Natural killer cell treated with Interleukin-12 subunit alpha and Interleukin-12 subunit beta and Interleukin-15 and Interleukin-18, amount 100 ng/mL, for 72 hours (primary cell): ENCODE measurements at places on chromosomes 6 and 20. TPM values are rescaled to one million over a fixed set of nuclear protein-coding genes. Genes with fewer than 3 reads are reported as not detected.
A peak's percentile ranks its signal among the peaks of the same experiment; 100 is the strongest.

The HLA-DQB1 gene
- total RNA-seq, result 21.0 TPM

The TGM3 gene
- total RNA-seq, result not detected

The B4GALT5 gene
- 74.9 TPM for total RNA-seq

The SYCP2L gene
- total RNA-seq, result not detected

The FRS3 gene
- 7.4 TPM for total RNA-seq

The MMP24 gene
- total RNA-seq, result not detected

The HLA-DPB1 gene
- 93.6 TPM for total RNA-seq

The HAO1 gene
- total RNA-seq, result not detected

GRCh38 chr6:135826236-135826804, 25.2 kb upstream of the PDE7B start:
- no peaks in the 10 kb centered on the region for H3K4me1 ChIP-seq
- H3K36me3 ChIP-seq, result no peaks in the 10 kb centered on the region
- no peak for DNase-seq
- H3K27ac ChIP-seq, result no peak overlapping the region

DNA sequence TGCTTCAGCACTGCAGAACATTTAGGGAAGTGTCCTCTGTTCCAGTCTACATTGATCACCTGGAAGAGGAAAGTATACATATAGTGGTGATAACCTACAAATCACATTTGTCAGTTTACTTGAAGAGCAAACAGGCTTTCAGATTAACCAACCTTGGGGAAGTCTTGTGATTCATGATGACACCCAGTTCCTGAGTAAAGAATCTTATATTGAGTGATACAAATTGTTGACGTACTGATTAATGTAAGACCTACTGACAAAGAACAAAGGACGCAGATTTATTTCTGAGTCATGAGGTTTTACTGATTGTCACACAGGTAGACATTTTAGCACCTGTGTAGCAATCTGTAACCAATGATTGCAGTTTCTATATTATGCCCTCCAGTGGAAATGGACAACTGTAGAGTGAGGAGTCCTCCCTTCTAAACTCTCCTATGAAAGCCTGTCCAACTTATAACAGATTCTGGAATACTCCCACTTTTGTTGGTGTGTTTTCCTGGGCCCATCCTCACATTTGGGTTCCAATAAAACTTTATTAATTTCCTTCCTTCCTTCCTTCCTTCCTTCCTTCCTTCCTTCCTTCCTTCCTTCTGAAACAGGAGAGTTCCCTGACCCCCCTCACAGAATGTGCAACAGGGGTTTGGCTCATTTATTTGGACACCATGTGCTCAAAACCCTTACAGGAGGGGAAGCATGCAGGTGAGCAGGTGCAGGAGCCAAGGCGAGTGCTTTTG, 113.5 kb downstream of the SLC35B3 start:
- H3K27me3 ChIP-seq, result no peaks in the 10 kb centered on the region
- DNase-seq, result no peak
- no peak overlapping the region for H3K4me3 ChIP-seq
- H3K4me1 ChIP-seq, result no peaks in the 10 kb centered on the region
- no peaks in the 10 kb centered on the region for H3K36me3 ChIP-seq

- no peak within 1 kb of the TSS for H3K27ac ChIP-seq
- no peak for DNase-seq
- no peaks in the 10 kb centered on the region for H3K27me3 ChIP-seq
- H3K4me1 ChIP-seq, result no peaks in the 10 kb centered on the region
Observed at GRCh38 chr6:24798740-24799540, at the start of gene ARMH2. TSS of gene ARMH2 (minus strand) at chr6:24798917. CDS start at chr6:24798857, 60 bp downstream.

DNA sequence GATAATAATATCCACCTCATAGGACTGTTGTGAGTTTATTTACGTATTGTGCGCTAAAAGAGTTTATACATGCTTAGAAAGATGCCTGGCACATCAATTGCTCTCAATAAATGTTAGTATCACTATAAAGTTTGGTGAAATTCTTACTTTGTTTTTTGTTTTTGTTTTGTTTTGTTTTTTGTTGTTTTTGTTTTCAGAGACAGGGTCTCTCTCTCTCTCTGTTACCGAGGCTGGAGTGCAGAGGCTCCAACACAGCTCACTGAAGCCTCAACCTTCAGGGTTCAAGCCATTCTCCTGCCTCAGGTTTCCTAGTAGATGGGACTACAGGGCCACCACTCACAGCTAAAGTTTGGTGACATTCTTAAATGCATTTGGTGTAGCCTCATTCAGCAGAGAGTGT, 32.2 kb upstream of the BTN3A2 start:
- H3K4me1 ChIP-seq, result peaks cover 61% of the 10 kb centered on the region
- no peaks in the 10 kb centered on the region for H3K36me3 ChIP-seq
- peaks cover 45% of the 10 kb centered on the region for H3K27me3 ChIP-seq
- no peak for DNase-seq
- peak overlapping the region; percentile 3 for H3K4me3 ChIP-seq
- no peak overlapping the region for H3K27ac ChIP-seq

DNA sequence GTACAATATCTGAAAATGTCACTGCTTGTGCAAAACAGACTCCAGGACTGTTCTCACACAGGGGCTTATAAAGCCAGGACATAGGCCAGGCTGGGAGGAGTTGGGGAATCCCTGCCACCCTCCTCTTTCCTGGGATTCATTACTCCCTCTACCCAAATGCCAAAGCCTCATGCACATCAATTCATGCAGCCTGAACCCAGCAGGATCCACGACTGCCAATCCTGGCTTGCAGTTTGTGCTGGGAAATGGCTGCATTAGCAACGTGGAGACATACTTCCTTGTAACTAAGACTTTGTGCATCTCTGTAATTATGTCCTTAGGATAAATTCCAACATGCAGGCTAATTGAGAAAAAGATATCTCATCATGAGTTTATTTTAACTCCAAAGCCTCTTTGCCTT, 143.8 kb downstream of the SYCP2 start:
- H3K4me3 ChIP-seq, result no peak overlapping the region
- no peaks in the 10 kb centered on the region for H3K36me3 ChIP-seq
- peaks cover 7% of the 10 kb centered on the region for H3K27me3 ChIP-seq

DNA sequence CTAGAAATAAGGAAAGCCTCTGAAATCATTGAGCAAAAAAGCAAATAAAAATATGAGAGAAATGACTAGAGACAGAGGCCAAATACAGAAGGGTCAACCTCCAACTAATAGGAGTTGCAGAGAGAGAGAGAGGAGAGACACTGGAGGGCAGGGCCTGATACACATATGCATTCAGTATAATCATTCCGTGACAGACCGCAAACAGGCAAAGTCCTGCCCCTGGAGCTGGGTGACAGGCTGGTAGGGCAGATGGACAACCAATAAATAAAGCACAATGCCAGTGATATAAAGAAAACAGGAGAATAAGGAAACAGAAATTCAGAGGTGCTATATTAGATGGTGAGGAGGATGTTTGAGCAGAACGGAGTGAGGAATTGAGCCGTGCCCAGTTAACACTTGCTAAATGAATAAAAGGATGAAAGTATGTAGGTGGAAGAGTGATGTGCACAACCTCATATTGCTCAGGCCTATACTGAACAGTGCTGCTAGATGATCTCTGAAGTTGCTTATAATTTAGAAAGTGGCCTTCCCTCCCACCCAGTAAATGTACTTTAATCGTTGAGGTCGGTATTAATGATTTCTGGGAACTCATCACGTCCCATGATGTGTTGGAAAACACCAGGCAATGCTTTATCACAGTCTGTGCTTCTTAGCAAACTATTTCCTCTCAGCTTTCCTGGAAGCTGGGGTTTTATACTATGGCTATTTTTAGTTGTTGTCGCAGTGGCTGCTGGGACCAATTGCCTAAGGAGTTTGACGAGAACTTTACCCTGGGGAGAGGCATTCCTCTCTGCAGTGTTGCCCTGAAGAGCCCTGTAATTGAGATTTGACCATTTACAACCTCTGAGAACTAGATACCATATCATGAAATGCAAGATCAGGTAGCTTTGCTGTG, 37.6 kb upstream of the CLIC5 start:
- peaks cover 7% of the 10 kb centered on the region for H3K36me3 ChIP-seq
- peaks cover 14% of the 10 kb centered on the region for H3K27me3 ChIP-seq
- H3K27ac ChIP-seq, result peak overlapping the region; percentile 22
- H3K4me3 ChIP-seq, result peak overlapping the region; percentile 5
- peaks cover 9% of the 10 kb centered on the region for H3K4me1 ChIP-seq
- DNase-seq, result no peak

DNA sequence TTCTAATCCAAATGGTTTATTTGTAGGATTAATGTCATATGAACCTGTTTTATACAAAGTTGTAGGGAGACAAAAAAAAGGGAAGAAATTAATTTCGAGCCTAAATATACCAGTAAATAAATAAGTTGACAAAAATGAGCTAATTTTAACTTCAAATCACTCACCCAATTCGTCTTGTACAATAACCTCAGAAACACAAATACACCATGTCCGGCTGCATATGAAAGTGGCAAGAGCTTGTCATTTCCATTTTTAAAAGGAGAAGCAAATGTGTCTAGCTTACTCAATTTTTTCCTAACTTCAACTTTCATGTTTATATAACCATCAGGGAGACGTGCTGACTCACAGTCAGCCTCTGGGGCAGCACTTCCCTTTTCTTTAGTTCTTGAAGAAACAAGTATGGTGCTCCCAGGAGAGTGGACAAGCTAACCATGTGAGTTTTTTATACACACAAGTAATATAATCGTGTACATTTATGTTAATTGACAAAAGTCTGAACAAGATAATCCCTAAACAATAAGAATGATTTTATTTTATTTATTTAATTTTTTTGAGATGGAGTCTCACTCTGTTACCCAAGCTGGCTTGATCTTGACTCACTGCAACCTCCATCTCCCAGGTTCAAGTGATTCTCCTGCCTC, 55.5 kb upstream of the SGK1 start:
- H3K4me3 ChIP-seq, result no peak overlapping the region
- DNase-seq, result no peak
- peaks cover 4% of the 10 kb centered on the region for H3K27me3 ChIP-seq

DNA sequence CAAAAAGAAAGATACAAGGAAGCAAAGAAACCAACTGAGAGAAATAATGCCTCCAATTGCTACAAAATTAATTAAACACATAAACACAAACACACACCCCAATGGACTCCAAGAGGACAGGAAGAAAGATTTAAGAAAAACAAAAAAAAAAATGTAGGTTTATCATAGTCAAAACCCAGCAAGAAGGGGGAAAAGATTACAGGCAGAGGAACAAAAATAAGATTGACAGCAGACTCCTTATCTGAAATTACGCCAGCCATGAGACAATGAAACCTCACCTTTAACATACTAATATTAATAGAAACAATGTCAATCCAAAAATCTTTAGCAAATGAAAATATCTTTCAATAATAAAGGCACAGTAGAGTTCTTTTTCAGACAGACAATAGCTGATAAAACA, 155.8 kb downstream of the RNGTT start:
- no peak for DNase-seq
- H3K27ac ChIP-seq, result no peak overlapping the region
- no peaks in the 10 kb centered on the region for H3K27me3 ChIP-seq

DNA sequence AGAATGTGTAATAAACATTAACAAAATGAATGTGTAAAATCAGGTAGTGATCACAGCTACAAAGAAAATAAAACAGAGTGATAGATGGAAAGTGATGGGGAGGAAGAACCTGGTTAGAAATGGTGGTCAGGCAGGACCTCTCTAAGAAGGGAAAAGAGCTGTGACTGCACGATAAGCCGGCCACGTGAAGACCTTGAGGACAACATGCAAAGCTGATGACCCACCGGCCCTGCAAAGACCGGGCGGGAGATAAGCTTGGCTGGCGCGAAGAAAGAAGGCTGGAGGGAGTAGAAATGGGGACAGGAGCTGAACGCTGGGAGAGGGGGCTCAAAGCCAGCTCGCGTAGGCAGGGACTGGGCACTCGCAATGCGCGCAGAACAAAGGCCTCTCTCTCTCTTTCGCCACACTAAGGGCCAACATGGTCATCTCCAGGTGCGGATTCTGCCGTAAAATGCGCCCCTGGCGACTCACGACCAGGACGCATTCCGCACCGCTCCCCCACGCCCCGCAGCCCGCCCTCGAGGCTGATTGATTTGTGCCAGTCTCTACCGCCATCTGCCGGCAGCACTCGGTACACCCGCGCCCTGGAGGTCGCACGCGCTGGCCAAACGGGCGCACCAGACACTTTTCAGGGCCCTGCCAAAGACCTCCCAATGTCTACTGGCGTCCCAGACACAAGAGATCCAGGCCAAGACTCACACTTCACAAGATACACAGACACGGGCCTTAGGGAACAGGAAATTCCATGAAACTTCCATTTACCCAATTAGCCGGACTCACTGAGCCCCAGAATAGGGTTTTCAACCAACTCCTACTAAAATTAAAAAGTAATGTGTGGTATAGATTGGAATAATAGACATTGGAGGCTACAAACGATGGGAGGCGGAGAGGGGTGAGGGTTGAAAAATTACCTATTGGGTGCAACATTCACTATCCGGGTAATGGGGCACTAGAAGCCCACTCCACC, 9.4 kb downstream of the DEFB132 start:
- H3K4me3 ChIP-seq, result peak overlapping the region; percentile 90
- H3K27ac ChIP-seq, result no peak overlapping the region
- no peaks in the 10 kb centered on the region for H3K36me3 ChIP-seq

DNA sequence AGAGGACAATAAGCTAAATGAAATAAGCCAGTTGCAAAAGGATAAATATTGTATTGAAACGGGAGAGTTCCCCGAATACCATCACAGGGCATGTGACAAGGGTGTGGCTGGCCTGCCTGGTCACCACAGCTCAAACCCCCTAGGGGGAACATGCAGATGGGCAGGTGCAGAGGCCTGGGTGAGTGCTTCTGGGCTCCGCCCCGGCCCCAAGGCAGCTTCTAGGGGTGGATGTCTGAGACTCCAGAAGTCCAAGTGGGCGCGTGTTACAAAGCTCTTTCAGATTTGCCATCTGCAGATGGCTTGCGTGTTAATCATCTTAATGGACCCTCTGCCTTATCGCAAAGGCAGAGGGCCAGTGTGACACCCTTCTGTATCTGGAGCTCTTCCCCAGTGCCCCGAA, 559.2 kb upstream of the IMPG1 start:
- no peak for DNase-seq
- no peak overlapping the region for H3K4me3 ChIP-seq
- H3K27me3 ChIP-seq, result no peaks in the 10 kb centered on the region
- H3K4me1 ChIP-seq, result no peaks in the 10 kb centered on the region
- H3K27ac ChIP-seq, result no peak overlapping the region

GRCh38 chr6:29941471-29941870, 861 bp upstream of the HLA-A start:
- H3K36me3 ChIP-seq, result peaks cover 27% of the 10 kb centered on the region
- DNase-seq, result no peak
- no peaks in the 10 kb centered on the region for H3K27me3 ChIP-seq

DNA sequence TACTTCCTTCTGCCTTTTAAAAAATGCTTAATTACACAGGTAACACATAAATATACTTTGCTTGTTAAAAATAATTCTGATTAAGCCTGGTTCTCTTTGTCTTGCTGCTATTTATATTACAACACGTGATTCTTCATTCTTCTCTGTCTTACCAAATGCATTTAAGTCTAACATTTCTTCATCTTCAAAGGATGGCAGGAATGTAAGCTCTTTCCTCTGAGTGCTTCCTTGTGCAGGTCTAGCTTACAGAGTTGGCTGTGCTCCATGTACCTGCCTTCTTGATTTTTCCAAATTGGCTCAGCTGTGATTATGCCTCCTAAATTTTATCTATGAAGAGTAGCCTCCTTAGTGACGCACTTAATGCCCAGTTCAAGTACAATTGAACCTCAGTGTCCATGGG, 44.4 kb downstream of the RNF144B start:
- H3K4me1 ChIP-seq, result no peaks in the 10 kb centered on the region
- H3K36me3 ChIP-seq, result no peaks in the 10 kb centered on the region
- H3K4me3 ChIP-seq, result no peak overlapping the region
- DNase-seq, result no peak

- H3K27me3 ChIP-seq, result no peaks in the 10 kb centered on the region
- H3K4me1 ChIP-seq, result peaks cover 75% of the 10 kb centered on the region
- H3K36me3 ChIP-seq, result no peaks in the 10 kb centered on the region
- H3K27ac ChIP-seq, result peak overlapping the region; percentile 98
- DNase-seq, result no peak
- H3K4me3 ChIP-seq, result peak overlapping the region; percentile 97
Observed at GRCh38 chr6:11232770-11233626, 530 bp upstream of the NEDD9 start.
